CD4-positive, alpha-beta memory T cell (primary cell): ENCODE measurements at places on chromosomes 2 and 18. TPM values are rescaled to one million over a fixed set of nuclear protein-coding genes. Genes with fewer than 3 reads are reported as not detected.

SPP2 gene
- not detected for polyA plus RNA-seq

DNA sequence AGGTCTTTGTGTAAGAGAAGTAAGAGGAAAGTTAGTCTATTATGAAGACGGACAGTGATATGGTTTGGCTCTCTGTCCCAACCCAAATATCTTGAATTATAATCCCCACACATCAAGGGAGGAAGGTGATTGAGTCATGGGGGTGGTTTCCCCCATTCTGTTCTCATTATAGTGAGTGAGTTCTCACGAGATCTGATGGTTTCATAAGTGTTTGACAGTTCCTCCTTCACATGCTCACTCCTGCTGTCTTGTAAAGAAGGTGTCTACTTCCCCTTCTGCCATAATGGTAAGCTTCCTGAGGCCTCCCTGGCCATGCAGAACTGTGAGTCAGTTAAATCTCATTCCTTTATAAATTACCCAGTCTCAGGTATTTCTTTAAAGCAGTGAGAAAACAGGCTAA is 67.6 kb downstream of the NEURL3 start:
- H3K27ac ChIP-seq = no peak overlapping the region
- no peak for DNase-seq
- no peaks in the 10 kb centered on the region for H3K36me3 ChIP-seq
- H3K4me1 ChIP-seq = no peaks in the 10 kb centered on the region
- no peak overlapping the region for H3K4me3 ChIP-seq
- no peaks in the 10 kb centered on the region for H3K27me3 ChIP-seq

GRCh38 chr18:52288403-52289004 is 51.5 kb upstream of the DCC start:
- no peaks in the 10 kb centered on the region for H3K27me3 ChIP-seq
- H3K4me3 ChIP-seq = no peak overlapping the region
- DNase-seq = no peak
- H3K36me3 ChIP-seq = no peaks in the 10 kb centered on the region
- no peak overlapping the region for H3K27ac ChIP-seq

- H3K36me3 ChIP-seq = no peaks in the 10 kb centered on the region
- DNase-seq = no peak
- H3K4me3 ChIP-seq = no peak overlapping the region
- H3K27ac ChIP-seq = no peak overlapping the region
These were observed 84.3 kb upstream of the FZD7 start for GRCh38 chr2:201949181-201949926.

- no peak overlapping the region for H3K27ac ChIP-seq
- no peaks in the 10 kb centered on the region for H3K4me1 ChIP-seq
- no peak for DNase-seq
- H3K4me3 ChIP-seq = no peak overlapping the region
- H3K27me3 ChIP-seq = no peaks in the 10 kb centered on the region
These were observed 31.4 kb downstream of the KCNJ13 start for GRCh38 chr2:232744963-232745362.

DNA sequence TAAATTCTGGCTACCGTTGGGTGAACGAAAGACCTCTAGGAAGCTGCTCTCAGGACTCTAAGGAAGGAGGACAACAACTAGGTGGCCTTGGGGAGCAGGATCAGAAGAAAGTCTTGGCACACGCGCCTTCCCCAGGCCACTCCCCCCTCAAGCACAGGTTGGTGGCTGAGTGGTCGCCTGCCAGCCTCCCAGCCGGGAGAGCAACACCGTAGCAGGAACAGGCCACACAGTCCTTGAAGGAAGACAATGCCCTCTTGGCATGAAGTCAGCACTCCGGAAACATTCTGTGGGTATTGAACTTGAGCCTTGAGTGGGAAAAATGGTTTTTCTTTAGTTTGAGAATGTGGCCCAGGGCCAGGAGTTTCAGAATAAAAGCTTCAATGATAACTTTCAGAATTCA is 87.4 kb upstream of the AGAP1 start:
- no peak for DNase-seq
- no peak overlapping the region for H3K27ac ChIP-seq
- no peaks in the 10 kb centered on the region for H3K27me3 ChIP-seq
- H3K4me1 ChIP-seq = no peaks in the 10 kb centered on the region
- no peaks in the 10 kb centered on the region for H3K36me3 ChIP-seq

DNA sequence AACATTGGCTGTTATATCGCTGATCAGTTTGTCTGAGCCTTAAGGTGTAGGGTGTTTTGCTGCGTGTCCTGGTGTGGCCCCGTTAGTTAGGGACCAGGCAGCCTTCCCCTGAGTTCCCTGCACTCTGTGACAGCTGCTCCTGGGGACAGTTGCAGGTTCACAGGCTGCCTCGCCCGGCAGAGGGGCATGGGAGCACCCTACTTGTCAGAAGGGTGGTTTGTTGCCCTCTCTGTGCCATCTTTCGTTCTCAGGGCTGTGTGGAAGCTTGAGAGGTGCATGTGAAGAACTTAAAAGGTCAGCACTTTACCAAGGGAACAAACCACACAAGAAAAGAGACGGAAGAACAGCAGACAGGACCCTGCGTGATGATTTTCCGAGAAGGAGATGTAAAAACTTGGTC is 159.6 kb downstream of the LDLRAD4 start:
- no peaks in the 10 kb centered on the region for H3K36me3 ChIP-seq
- H3K4me3 ChIP-seq = peak overlapping the region; percentile 7
- H3K4me1 ChIP-seq = peaks cover 87% of the 10 kb centered on the region
- no peak for DNase-seq
- H3K27ac ChIP-seq = peak overlapping the region; percentile 76

FBXO15 gene
- 2.0 TPM for polyA plus RNA-seq

GRCh38 chr2:100754951-100755350 is 65.0 kb upstream of the NPAS2 start:
- no peaks in the 10 kb centered on the region for H3K36me3 ChIP-seq
- no peak overlapping the region for H3K27ac ChIP-seq
- H3K4me3 ChIP-seq = no peak overlapping the region
- H3K27me3 ChIP-seq = no peaks in the 10 kb centered on the region
- H3K4me1 ChIP-seq = no peaks in the 10 kb centered on the region
- DNase-seq = no peak

DNA sequence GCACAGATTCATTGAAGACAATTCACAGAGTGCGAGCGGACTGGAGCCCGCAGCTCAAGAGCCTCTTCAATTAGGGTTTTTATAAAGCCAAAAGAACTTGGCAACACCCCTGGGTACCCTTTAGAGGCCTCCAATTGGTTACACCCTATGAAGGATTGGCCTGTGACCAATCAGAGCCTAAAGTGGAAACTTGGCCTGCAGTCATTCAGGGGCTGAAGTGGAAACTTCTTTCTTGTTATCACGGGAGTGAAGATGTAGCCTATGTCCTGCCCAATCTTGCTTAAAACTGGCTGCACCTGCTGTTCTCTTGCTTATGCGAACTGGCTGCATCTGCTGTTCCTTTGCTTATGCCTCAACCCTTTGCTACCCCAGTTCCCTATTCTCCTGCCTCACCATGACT is 1.8 kb upstream of the HJURP start:
- no peak overlapping the region for H3K27ac ChIP-seq
- H3K4me3 ChIP-seq = no peak overlapping the region
- H3K27me3 ChIP-seq = no peaks in the 10 kb centered on the region
- H3K4me1 ChIP-seq = peaks cover 26% of the 10 kb centered on the region
- no peak for DNase-seq
- H3K36me3 ChIP-seq = no peaks in the 10 kb centered on the region

- no peak overlapping the region for H3K27ac ChIP-seq
- no peaks in the 10 kb centered on the region for H3K27me3 ChIP-seq
- DNase-seq = no peak
- peaks cover 73% of the 10 kb centered on the region for H3K4me1 ChIP-seq
These were observed 2.8 kb upstream of the PPP4R3B start for GRCh38 chr2:55620123-55620779.
